Left ventricle myocardium superior (tissue), 1 donor: ENCODE measurements at places on chromosomes 16 and 17. TPM values are rescaled to one million over a fixed set of nuclear protein-coding genes. Genes with fewer than 3 reads are reported as not detected.

DNA sequence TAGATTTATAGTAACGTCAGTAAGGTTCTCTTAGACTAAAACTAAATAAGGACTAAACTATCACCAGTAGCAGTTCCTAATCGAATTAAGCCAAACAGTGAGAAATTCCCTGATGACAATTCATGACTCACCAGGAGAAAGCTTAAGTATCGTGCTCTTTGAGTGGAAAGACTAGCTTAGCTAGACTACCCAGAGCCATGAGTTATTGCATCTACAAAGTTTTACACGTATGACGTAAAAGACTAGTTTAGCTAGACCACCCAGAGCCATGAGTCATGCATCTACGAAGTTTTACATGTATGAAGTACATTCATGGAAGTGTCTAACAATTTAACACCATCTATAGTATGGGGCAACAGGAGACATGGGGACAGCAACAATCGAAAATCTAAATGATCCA, 36.6 kb downstream of the UBE2G1 start:
- DNase-seq, result no peak

GRCh38 chr17:17603895-17604225, 12.4 kb upstream of the PEMT start:
- no peak for DNase-seq

DNA sequence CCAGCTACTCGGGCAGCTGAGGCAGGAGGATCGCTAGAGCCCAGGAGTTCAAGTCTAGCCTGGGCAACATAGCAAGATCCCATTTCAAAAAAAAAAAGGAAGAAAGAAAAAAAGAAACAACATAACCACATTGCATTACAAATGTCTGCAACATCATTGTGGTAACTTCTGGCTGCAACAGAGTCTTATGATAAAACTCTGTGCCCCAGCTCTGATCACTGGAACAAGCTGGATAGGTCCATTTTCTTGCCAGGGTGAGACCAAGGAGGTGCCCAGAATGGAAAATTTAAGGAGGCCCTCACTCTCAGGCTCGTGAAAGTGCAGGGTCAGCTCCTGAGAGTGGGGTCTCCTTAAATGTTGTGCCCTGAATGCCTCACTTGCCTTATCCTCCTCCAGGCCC, 37.8 kb upstream of the KDM8 start:
- DNase-seq, result no peak

GRCh38 chr16:10833271-10833670, 14.7 kb upstream of the TVP23A start:
- no peak for DNase-seq

DNA sequence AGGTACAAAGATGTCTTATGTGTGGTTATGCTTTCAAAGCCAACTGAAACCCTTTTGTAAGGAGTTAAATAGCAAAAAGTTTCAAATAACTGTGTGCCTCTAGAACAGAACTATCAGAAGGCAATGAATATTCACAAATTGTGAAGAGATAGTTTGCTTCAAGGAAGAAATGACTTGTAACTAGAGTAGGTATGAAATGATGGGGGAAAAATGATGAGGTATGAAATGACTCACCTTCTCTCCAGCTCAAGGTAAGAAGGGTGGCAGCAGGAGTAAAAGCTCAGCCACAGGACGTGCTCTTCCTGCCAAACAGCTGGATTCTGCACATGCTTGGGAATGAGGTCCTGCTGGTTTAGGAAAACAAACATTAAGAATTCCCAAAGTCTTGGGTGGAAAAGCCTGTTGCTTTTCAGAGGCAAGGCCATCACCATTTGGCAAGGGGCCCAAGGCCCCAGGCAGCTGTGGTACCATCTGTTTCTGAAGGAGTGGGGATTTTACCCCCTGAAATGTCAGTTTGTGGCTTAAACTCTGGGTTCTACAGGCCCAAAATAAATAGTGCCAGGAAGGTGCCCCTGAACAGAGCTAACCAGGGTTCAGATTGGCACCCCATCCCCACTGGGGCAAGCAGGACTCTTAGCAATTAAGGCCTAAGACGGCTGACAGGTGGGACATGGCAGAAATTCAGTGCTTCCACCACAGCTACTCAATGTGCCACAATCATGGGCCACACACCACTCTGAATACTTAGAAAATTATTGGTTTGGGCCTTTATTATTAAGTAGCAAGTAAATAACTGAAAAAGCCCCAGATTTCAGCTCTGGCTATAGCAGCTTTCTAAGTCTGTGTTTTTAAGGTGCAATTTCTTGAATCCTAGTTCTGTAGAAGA, 13.3 kb downstream of the HERPUD1 start:
- DNase-seq, result no peak

GRCh38 chr17:32445074-32445415, 735 bp downstream of the PSMD11 start:
- no peak for DNase-seq

DNA sequence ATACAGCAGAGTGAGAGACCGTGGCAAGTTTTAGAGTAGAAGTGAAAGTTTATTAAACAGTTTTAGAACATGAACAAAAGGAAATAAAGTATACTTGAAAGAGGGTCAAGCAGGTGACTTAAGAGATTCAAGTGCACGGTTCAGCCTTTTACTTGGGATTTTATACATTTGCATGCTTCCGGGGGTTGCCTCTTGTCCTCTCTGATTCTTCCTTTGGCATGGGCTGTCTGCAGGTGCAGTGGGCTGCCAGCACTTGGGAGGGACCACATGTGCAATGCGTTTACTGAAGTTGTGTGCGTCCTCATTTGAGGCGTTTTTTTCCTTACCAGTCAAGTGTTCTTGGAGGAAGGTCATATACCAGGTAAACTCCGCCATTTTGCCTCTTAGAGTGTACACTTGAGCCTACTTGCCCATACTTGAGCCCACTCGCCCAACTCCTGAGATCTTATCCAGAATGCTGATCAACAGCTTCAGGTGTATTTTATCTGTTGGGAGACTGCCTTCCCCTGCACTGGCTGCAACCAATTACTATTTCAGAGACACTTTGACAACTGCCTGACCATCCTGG, 195.2 kb downstream of the IRX5 start:
- no peak for DNase-seq

GRCh38 chr16:24995033-24995432, 20.1 kb downstream of the ARHGAP17 start:
- no peak for DNase-seq

- DNase-seq, result no peak
Observed at GRCh38 chr16:72974142-72974769, 73.7 kb downstream of the ZFHX3 start.

ANKRD40CL gene
- total RNA-seq, result not detected

PPP1R27 gene
- total RNA-seq, result 0.67 TPM

AGRP gene
- total RNA-seq, result not detected
